ENCODE measurements at places on chromosomes 2 and 18.

- no peaks in the 10 kb centered on the region for H3K4me1 ChIP-seq
- no peak overlapping the region for H3K4me3 ChIP-seq
- DNase-seq = no peak
- no peak overlapping the region for H3K27ac ChIP-seq
Observed at GRCh38 chr2:7598402-7598801, 681.2 kb downstream of the RNF144A start.

DNA sequence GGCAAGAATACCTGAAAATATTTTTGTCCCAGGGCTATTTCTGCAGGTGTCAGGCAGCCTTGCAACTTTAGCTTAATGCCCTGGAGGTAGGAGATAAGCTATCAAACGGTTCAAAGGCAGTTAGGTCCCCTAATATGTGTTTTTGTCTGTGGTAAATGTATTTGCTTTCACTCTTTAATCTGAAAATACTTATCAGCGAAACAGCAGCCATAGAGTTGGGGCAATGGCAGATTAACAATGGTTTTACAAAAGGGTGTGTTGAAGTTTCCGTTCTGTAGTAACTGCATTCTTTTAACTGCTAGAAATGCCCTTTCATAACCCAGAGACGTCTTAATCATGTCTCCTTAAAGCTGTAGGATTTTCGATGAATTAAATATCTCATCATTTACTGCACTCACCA is 265.0 kb upstream of the TRIB2 start:
- DNase-seq = no peak
- H3K4me3 ChIP-seq = no peak overlapping the region
- H3K27ac ChIP-seq = no peak overlapping the region
- H3K4me1 ChIP-seq = peaks cover 4% of the 10 kb centered on the region
- H3K27me3 ChIP-seq = no peaks in the 10 kb centered on the region

- no peaks in the 10 kb centered on the region for H3K27me3 ChIP-seq
- H3K4me1 ChIP-seq = no peaks in the 10 kb centered on the region
- DNase-seq = no peak
- H3K36me3 ChIP-seq = no peaks in the 10 kb centered on the region
- no peak overlapping the region for H3K27ac ChIP-seq
Observed at GRCh38 chr2:22521620-22522019, 863.4 kb upstream of the KLHL29 start.

DNA sequence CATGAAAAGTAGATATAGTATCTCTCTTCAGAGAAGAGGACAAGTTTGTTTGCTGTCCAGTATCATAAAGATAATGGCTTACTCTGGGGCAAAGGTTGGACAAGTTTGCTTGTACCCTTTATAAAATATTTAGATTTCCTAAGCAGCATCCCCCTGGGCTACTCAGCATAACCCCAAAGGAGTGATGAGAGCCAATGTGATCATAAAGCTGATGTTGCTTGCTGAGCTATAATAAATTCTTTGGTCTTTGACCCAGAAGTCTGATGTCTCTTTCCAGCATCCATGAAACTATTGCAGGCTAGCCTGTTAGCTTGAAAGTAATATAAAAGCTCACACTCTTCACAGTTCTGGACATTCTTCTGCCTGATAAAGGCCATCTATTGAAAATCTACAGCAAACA is 138.3 kb upstream of the STON1 start:
- no peak for DNase-seq
- no peaks in the 10 kb centered on the region for H3K36me3 ChIP-seq
- no peaks in the 10 kb centered on the region for H3K27me3 ChIP-seq
- no peaks in the 10 kb centered on the region for H3K4me1 ChIP-seq

- no peak overlapping the region for H3K27ac ChIP-seq
- no peaks in the 10 kb centered on the region for H3K4me1 ChIP-seq
- no peaks in the 10 kb centered on the region for H3K27me3 ChIP-seq
- H3K4me3 ChIP-seq = no peak overlapping the region
Observed at GRCh38 chr2:225694664-225695063, 295.2 kb downstream of the NYAP2 start.

DNA sequence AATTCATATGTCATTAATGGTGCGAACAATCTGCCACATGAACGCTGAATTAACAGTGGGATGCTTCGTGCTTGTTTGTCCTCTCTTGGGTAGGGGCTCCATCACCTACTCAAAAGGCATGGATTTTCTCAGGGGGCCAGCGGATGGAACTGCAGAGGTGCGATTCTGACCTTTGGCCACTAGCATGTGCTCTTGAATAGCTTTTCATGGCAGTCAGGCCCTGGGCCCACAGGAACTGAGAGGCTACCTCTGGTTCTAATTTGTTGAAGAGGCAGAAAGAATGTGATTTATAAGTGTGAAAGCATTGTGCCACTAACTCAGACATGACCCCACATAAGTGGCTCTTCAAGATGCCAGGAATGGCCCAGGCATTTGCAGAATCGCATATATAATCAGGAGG is 283.2 kb downstream of the INSIG2 start:
- DNase-seq = peak; percentile 58
- no peaks in the 10 kb centered on the region for H3K36me3 ChIP-seq
- no peaks in the 10 kb centered on the region for H3K4me1 ChIP-seq
- H3K27ac ChIP-seq = no peak overlapping the region

- DNase-seq = no peak
- no peaks in the 10 kb centered on the region for H3K4me1 ChIP-seq
- no peak overlapping the region for H3K27ac ChIP-seq
- no peaks in the 10 kb centered on the region for H3K27me3 ChIP-seq
- H3K36me3 ChIP-seq = no peaks in the 10 kb centered on the region
- no peak overlapping the region for H3K4me3 ChIP-seq
Observed at GRCh38 chr18:27856820-27857219, 320.1 kb downstream of the CDH2 start.

GRCh38 chr2:106089611-106090010 is 104.5 kb downstream of the UXS1 start:
- no peak overlapping the region for H3K4me3 ChIP-seq
- no peak for DNase-seq
- no peaks in the 10 kb centered on the region for H3K36me3 ChIP-seq
- no peaks in the 10 kb centered on the region for H3K27me3 ChIP-seq
- no peak overlapping the region for H3K27ac ChIP-seq

DNA sequence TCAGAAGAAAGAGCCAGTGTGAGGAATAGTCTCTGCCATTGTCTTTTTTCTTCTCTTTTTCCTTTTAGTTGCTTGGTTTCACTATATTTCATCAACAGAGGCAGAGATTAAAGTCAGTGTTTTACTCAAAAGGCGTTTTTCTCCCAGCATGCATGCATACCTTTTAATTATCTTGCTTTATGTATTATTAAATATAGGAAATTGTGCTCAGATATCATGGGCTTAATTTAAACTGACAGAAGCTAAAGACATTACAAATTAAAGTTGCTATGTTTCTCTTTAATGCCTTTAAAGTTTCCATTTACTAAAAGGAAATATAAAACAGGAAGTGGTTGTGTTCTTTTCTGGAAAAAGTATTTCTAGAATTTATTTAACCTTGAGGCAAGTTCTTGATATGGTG is 223.3 kb upstream of the ATP5MC3 start:
- no peaks in the 10 kb centered on the region for H3K36me3 ChIP-seq
- H3K27ac ChIP-seq = no peak overlapping the region
- no peaks in the 10 kb centered on the region for H3K4me1 ChIP-seq
- H3K27me3 ChIP-seq = no peaks in the 10 kb centered on the region

DNA sequence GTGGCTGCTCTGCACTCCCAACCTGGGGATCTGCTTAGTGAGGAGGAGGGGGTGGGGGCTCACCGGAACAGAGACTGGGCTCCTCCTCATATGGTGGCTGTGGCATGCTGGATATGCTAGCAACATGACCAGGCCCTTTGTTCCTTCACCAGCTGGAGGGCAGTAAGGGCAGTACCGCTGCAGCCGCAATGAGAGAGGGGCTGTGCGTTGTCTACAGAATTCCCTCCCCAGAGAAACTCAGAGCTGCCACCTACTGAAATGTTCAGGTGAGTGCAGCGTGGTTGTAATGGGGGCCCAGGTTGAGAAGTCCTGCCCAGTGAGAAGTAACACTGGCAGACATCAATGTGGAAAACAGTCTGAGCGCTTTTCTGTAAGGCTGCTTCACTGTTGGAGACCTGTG is 1211.9 kb upstream of the NXPH2 start:
- H3K27me3 ChIP-seq = no peaks in the 10 kb centered on the region
- DNase-seq = no peak
- H3K27ac ChIP-seq = no peak overlapping the region
- H3K36me3 ChIP-seq = no peaks in the 10 kb centered on the region

DNA sequence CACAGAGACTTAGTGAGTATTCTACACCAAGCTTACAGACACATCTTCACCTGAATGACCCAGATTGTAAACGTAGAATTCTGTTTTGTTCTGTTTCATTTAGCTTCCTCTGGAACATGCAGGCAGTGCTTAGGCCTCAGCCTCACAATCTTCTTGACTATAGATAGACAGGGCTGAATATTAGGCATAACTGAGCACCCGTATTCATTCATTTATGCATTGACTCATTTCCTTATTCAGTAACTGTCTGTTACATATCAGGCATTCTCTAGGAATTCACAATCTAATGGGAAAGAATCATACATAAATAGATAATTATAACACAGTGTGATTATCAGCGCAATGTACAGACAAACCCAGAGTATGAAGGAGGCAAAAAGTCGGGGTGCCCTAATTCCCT is 124.9 kb upstream of the ETAA1 start:
- H3K27me3 ChIP-seq = no peaks in the 10 kb centered on the region
- no peak overlapping the region for H3K4me3 ChIP-seq
- DNase-seq = no peak
- H3K36me3 ChIP-seq = no peaks in the 10 kb centered on the region

DNA sequence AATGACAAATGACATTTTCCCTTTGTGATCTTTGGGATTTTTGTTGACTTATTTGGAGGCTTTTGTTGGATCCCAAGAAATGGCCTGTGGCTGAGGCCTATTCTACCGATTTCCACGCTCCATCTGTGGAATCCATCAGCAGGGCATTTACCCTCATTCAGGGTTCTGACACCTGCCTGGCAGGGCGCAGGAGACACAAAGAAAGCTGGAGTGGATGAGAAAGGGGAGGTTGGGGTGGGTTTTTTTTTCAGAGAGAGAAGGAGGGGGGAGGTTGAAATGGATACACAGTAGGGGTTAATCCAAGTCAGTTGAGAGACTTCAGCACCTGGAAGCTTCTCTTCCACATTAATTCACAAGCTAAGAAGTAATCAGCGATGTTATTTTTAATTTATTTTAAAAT is 59.7 kb downstream of the PAX3 start:
- DNase-seq = no peak
- no peak overlapping the region for H3K4me3 ChIP-seq
- H3K36me3 ChIP-seq = no peaks in the 10 kb centered on the region
- no peaks in the 10 kb centered on the region for H3K4me1 ChIP-seq

DNA sequence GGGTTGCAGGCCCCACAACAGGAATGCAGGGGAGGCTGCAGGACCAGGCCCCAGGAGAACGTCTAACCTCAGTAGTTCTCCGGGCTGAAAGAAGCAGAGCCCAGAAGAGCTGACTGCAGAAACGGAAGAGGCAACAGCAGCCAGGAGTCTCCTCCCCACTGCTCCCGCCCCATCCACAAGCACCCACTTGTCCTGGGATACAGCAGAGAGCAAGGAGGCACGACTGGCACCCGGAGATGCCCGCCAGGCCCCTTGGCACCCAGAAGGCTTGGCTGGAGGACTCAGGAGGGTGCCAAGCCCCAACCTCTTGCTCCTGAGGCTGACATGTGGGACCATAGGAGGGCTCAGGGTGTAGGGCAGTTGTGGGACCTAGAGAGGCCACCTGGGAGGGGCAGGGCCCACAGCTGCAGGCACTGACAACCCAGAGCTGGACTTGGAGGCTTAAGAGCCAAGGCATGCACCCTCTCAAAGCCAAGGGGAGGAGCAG is 29.0 kb upstream of the TNS1 start:
- H3K27me3 ChIP-seq = no peaks in the 10 kb centered on the region
- peaks cover 13% of the 10 kb centered on the region for H3K4me1 ChIP-seq
- H3K27ac ChIP-seq = no peak overlapping the region
- H3K4me3 ChIP-seq = no peak overlapping the region

DNA sequence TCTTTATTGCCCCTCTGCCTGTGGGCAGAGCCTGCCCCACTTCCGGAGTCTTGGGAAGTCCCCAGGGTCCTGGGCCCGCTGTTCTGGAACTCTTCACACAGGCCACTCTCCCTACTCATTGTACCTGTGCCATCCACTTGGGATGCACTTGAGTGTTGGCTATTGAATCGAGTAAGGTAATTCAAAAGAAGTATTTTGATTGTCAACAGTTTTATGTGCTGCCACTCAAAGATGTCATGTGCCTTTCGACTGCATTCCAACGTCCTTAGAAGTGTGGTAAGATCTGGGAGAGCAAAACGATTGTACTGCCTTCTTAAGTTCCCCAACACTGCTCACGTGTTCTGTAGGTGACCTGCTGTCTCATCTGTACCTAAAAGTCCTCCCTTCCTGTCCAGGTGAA is 77.0 kb upstream of the SMIM21 start:
- H3K27ac ChIP-seq = no peak overlapping the region
- no peaks in the 10 kb centered on the region for H3K4me1 ChIP-seq
- no peaks in the 10 kb centered on the region for H3K36me3 ChIP-seq
- peaks cover 2% of the 10 kb centered on the region for H3K27me3 ChIP-seq
- peak; percentile 5 for DNase-seq
- no peak overlapping the region for H3K4me3 ChIP-seq

DNA sequence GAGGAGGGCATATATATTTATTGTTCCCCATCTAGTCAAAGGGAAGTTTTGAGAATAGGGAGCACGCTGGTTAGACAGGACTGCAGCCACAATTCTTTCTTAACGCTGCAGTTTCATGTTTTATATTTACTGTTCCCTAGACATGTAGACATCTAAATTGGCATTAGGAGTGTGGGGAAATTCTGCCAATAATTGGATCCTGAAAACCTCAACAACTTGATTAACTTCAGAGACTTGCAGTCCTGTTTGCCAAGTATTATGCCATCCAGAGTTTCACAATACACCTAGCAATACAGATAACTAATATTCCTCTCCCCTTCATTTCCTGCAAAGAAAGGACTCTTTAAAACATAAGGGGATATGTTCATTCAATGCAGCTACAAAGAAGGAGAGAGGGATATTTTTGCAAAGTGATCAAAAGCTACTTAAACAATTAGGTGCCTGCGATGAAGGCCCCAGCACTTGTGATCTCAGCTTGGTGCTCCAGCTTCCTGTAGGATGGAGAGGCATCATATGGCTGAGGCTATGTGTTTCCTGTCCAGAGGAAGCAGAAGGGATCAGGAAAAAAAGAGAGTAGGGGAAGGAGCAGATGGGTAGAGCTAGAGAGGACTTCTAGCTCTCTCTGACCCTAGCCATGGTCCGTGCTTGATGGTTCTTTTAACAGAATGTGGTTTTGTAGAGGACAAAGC is 264.4 kb downstream of the MTX2 start:
- no peak overlapping the region for H3K27ac ChIP-seq
- no peak overlapping the region for H3K4me3 ChIP-seq
- no peaks in the 10 kb centered on the region for H3K27me3 ChIP-seq
- no peak for DNase-seq

DNA sequence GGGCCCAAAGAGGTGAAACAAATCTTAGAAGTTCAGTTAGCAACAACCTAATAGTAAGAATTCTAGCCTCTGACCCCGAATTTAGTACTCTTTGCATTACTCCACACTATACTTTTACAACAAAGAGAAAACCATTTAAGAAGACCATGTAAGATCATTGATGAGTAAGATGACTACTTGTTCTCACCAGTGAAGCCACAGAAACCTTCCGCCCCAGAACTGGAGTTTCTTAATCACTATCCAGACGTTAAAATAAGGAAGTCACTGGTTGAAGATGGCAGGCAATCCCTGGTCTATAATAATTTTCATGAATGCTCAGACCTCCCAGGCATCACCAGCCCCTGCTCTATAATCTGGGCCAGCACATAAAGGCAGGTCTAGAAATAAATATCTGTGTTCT is 95.0 kb downstream of the TMEM163 start:
- H3K4me3 ChIP-seq = no peak overlapping the region
- no peak for DNase-seq
- H3K36me3 ChIP-seq = no peaks in the 10 kb centered on the region
